ENCODE measurements at places on chromosomes 16 and 17.
A peak's percentile ranks its signal among the peaks of the same experiment; 100 is the strongest.

DNA sequence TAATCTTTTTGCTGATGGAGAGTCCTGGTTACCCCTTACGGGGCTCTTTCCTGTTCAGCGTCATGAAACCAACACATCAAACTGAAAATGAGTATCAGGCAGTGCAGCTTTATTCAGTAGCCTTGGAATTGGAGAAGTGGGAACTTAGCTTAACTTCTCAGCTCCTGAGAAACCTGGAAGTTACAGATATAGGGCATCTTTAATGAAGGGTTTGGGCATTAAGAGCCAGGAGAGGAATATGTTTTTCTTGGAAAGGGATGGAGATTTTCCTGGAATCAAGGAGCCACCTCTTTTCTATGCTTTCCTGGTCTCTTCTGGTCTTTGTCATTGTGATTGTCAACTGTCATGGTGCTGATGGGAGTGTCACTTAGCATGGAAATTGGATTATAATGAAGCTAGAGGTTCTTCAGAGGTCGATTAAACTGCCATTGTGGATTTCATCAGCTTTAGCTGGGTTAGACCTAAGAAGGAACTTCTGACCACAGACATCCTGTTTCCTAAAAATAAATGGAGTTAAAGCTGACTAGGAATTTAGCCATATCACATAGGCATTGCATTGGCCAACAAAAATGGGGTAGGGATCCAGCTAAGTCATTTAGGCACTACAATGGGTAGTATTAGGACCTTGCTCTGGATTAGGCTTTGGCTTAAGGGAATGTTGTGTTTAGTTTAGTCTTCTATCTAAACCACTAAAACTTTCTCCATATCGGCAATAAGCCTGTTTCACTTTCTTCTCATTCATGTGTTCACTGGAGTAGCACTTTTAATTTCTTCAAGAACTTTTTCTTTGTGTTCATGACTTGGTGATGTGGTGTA lies 186.4 kb downstream of the BCAS3 start:
- peak; percentile 44 for DNase-seq

DNA sequence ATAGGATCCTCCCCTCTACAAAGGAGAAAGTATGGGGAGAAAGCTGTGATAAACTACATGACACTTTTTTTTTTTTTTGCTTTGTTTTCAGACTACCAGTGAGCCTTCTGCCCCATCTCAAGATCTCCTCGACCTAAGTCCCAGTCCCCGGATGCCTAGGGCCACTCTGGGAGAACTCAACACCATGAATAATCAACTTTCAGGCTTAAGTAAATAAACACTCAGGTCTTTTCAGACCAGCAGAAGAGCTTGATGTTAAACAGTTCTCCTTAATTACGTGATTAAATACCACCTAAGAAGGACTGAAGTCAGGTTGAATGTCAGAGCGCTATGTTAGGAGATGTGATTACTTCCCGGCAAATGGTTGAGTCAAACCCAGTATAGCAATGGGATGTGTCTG lies 31.4 kb downstream of the COX11 start:
- no peak for DNase-seq

DNA sequence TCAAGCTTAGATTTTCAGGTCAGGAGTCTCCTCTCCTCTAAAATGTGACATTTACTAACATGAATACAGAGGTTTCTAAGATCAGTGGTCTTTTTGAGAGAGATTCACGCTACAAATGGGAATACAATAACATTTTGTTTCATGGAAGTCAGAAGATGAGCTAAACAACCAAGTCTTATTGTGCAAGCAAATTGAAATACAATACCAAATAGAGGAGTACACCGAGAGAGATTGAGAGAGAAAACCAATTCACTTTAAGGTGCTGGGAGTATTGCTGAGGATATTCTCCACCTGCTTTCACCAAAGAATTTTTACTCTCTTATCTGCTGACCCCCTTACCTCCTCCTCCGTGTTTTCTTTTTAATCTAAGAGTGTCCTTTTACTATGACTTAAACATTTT lies 11.5 kb downstream of the VEZF1 start:
- DNase-seq, result no peak

- peak; percentile 66 for DNase-seq
Measured at GRCh38 chr17:79790805-79791734, 5.8 kb downstream of the CBX8 start.

GRCh38 chr17:75093548-75094158 lies 5.9 kb downstream of the SLC16A5 start:
- no peak for DNase-seq

Data from NCI-H82 (cell line).